ENCODE measurements at places on chromosomes 3 and 15.

GRCh38 chr3:108241721-108242120 is 19.5 kb upstream of the IFT57 start:
- no peak for DNase-seq

DNA sequence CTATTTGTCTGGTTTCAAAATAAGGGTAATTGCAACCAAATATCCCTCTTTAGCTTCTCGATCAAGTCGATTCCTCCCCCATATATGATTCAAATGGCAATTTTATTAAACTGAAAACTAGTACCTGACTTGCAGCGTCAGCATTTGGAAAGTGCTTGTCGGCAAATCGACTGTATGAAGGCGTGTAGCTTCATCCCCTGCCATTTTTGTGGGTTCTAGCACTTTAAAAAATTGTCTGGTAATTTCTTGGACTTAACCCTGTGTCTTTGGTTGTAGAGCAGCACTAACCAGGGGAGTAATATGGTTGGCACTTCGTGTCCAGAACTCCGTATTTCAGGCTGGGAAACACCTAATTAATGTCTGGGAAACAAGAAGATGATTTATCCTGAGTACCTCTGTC is 573 bp downstream of the MME start:
- no peak for DNase-seq

DNA sequence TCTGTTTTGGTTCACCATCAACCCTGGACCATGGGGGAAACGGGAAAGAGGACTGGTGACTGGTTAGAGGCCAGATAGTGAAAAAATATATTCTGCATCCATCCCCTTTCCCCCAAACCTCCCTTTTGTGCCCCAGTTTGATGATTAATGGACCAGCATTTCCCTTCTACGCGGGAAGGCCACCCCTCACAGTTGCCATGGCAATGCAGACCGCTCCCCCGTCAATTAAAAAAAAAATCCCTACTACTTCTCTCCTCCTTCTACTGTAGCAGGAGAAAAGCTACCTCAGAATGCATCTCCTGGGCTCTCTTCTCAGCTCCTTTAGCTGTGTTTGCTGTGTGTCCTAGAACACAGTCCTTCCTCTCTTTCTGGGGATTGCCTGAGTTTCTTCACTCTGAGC is 4.0 kb downstream of the BAHD1 start:
- no peak for DNase-seq

- DNase-seq = no peak
These were observed 424.0 kb downstream of the MCTP2 start for GRCh38 chr15:94655249-94655880.

DNA sequence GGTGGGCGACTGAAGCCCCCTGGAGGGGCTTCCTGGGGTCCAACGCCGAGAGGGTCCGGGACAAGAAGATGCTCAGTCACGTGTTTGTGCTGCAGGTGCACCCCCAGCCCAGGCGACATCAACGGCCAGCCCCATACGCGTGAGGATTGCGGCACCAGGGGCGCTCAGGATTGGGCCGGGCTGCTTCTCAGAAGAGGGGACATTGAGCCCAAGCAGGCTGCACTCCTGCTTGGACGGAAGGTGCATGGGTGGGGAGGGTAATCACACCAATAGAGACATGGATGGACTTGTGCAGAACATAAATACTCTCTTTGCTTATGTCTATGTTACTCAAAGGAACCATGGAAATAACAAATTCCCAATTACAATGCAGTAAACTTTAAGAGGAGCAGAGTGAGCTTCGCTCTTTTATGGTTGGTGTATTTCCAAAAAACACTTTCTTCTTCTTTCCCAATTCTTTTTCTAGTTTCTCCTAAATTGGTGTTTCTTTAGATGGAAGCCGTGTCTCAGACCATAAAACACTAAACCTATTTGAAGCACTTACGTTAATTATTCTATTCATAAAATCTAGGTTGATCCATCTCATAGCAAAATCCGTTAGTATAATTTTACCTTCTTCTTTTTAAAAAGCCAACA is 182.7 kb downstream of the GOLGA6L6 start:
- DNase-seq = peak; percentile 59

DNA sequence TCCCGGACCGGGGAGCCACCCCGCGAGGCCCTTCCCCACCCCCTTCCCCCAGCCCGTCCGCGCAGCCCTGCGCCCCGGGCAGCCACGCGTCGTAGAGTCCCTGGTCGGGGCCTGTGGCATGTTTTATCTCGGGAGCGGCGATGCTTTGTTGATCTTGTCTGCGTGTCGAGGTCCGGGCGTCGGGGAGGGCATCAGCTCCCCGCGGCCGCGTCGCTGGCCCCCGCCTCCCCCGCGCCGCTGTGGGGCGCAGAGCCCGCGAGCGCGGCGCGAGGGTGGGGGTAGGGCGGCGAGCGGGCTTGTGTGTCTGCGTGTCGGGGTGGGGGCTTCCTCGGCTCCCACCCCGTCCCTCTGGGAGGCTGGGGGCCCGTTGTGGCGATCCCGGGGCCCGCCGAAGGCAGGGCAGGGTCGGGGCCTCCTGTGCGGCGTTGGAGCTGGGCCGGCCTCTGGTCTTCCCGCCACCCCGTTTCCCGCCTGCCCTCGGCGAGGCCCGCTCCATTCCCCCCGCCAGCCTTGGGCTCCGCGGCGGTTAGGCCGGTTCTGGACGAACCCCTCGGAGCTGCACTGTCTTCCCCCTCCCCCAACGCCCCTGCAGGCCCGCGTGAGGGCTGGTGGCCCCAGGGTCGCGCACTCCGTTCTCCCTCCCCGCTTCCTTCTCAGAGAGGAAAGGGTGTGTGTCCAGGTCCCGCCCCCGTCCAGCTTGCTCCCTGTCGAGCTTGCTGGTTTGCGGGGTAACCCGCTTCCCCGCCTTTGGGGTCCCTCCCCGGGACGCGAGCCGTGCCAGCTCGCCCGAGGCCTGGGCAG is 695 bp downstream of the GMPS start:
- peak; percentile 38 for DNase-seq

DNA sequence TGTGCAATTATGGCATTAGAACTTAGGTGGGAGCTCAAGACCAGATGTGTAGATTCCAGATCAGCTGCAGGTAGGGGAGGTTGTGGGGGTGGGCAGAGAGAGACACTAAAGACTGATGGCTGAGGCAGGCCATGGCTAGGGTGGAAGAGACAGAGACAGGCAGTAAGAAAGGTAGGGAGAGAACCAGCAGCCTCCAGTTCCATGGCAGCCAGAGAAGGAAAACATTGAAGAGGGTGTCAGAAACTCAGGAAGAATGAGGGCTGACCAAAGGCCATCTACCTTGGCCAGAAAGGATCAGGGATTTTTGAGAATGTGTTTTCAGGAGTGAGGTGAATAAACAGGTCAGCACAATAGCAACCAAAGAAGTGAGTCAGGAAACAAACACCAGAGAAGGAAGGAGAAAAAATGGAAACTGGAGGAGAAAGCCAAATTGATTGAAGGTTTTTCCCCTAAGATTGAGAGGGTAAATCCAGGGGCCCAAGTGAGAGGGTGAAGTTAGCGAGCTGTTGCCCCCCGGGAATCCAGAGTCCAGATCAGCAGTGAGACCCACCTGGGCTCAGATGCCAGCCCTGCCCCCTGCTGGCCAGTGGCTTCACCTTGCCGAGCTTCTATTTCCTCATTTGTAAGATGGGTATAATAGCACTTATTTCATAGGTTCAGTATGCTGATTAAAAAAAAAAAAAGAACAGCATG is 41.0 kb downstream of the ABHD2 start:
- no peak for DNase-seq

DNA sequence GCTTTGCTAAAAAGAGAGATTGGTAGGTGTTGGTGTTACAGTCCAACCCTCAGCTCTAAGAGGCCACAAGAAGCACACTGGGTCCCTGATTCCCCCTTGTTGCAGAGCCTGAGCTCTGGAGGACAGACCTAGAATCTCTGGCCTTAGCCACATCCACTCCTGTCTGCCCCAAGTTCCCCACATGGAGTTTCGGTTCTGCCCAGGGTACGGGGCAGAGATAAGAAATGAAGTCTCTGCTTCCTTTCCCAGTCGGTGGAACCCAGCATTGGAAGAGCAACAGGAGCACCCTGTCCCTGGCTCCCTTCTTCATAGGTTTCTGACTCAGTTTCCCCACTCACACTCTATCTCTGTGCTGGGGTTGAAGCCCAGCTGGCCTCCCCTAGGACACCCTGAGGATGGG is 13.2 kb downstream of the PRR23E start:
- no peak for DNase-seq

DNA sequence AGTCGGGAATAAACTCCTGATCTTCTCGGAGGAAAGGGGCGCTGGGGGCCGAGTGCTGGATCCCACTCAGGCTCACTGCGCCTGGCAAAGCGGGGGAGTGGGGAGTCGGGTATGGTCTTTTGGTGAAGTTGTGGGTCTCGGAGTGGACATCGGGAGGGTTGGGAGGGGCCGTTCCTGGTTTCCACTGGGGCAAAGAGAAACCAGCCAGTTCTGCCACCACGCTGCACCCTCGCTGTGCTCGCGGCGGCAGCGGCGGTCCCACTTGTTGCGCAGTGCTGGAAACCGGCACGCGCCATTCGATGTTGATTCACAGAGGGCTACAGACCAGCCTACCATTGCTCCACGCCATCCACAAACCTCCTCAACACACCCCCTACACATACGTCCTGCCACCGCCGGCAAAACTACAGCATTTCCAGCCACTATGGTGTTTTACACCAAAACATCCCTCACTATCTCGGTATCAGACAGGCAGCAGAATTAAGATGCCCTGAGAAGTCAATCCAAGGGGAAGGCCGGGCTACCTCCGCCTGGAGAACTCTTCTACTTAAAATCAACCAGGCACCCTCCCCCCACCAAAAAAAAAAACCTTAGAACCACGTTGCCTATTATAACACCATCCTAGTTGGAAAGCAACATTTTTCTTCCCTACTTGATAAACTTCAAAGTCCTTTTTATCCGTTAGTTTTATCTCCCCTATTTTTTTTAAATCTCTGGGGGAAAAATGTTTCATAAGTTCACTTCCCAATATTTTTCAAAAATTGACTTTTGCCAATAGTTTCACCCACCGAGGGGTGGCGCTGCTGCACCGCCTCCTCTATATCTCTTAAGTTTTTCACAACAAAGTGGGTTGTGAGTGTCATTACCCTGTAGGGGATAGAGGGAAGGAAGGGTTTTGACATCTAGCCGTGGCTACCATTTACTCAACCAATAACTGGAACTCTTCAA is 3.6 kb downstream of the BCL6 start:
- peak; percentile 79 for DNase-seq

DNA sequence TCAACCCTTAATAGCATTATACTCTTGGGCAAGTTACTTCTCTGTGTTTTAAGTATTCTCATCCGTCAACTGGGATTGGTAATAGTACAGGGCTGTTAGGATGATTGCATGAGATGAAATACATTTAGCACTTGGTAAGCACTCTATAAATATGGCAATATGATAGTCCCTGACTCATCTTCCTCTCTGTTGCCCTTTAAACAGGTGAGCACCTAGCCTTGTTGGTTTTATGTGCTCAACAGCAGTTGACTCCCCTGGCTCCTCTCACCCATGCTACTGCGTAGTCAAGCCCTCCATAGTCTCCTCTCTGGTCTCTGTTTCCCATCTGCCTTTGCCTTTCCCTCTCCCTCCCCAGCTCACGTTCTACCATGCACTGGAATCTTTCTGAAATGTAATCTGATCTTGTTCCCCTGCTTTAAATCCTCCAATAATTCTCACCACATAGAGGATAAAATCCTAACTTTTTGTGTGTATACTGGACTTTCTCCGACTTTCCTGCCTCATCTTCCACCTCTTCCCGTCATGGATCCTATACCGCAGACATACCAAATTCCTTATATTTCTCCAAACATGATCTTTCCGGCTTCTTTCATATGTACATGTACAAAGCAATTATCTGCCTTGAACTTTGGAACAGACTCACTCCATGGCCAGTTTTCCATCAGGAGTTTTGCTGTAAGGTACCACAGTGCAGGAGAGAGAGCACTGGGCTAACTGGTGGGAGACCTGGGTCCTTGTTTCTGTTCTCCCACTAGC is 42.3 kb downstream of the FSD2 start:
- no peak for DNase-seq

GRCh38 chr15:91208371-91208770 is 108.3 kb downstream of the SV2B start:
- DNase-seq = peak; percentile 87

- peak; percentile 36 for DNase-seq
These were observed 371 bp upstream of the CLSTN2 start for GRCh38 chr3:139934613-139935015.

DNA sequence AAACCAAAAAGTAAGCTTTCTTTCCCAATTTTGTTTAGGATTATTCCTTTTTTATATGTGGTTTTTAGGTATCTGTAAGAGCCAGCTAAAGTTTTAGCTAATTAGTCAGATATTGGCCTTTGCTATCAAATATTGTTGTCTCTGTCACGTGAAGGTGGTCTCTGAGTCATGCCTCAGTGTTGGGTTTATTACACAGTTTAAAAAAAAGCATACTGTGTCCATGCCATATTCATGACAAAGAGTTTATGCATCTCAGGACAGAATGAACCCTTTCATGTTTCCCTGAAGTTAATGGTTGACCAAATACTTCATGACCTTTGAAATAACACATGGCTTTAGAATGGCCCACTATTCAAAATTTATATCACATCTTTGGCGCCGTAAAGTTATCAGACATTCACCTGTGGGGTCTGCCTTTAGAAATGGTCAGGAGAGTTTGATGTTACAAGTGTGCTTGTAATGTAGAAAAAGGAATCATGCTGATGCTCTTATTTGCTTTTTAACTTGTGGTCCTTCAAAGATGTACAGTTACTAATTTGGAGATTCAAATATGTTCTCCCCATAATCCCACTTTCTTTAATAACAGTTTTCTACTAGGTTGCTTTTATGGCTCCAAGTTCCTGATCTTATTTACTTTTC is 101.5 kb downstream of the MYRIP start:
- no peak for DNase-seq

DNA sequence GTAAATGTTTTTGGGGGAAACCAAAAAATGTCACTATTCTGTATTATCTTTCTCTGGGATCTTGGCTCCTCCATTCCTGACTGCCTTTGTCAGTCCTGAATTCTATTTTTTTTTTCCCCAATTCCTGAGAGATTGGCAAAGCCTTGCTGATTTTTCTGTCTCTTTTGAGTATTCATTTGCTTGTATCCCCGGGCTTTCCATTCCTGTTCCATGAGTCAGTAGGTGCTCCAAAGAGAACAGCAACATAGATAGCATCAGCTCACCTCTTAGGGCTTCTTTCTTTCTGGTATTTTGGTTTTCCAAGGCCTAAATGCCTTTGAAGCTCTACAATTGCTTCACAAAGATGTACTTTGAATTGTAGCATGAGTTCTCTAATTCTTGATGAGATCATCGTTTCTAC is 271.7 kb upstream of the LRRC3B start:
- DNase-seq = no peak

DNA sequence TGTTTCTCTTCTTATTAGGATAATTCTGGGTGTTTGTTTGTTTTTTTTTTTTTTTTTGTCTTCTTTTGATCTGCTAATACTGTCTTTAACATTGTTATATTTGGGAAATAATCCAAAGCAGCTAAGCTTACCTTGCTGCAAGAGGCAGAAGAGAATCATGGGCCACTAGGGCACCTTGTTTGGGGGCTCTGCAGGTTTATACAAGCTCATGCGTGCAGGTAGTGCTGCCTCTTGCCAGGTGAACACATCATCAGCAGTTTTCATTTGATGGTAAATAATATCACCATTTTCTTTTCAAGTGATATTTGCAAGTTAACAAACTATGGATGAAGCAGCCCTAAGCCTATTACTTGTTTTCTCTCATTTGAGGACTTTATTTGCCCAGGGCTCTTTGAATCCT is 37.9 kb downstream of the MAP3K13 start:
- DNase-seq = no peak

- no peak for DNase-seq
These were observed 110.8 kb upstream of the IGF1R start for GRCh38 chr15:98537516-98538060.
